Caco-2 (cell line): ENCODE measurements at places on chromosomes 11 and 22. TPM values are rescaled to one million over a fixed set of nuclear protein-coding genes. Genes with fewer than 3 reads are reported as not detected.
A peak's percentile ranks its signal among the peaks of the same experiment; 100 is the strongest.

Gene MMP8
- not detected in 2 replicates for total RNA-seq

Gene OR51E2
- total RNA-seq = not detected in 2 replicates

GRCh38 chr11:9905960-9906791, 242.3 kb downstream of the SWAP70 start:
- DNase-seq = peak; percentile 88

DNA sequence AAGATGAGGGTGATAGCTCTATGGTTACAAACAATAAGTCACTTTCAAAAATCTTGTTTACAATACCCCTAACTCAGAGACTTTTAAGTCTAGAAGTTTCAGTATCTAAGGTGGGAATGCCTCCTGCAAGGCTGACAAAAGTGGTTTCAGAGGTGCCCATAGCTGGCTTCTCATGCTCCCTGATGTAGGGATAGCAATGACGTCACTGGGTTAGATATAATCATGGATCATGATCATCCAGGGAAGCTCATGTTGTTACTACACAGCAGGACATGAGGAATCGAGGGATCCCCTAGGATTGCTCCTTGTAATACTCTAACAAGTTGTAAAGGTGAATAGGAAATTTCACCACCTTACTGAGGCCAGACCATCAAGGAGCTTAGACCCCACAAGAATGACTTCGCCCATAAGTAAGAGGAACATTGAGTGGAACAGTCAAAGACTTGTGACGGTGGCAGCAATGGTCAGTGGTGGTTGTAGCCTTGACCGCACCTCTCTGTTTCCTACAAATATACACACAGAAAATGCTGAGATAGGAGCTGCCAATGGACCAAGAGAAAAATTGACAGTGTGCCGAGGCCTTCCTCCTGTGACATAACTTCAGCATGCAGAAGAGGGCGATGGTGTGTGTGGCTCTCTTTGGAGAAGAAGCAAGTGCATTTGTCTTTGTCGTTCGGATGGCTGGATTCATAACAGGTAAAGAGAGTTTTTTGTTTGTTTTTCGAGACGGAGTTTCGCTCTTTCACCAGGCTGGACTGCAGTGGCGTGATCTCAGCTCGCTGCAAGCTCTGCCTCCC, 15.6 kb downstream of the APOL4 start:
- DNase-seq = no peak

Gene XNDC1N
- total RNA-seq = 25.5 and 32.1 TPM in 2 replicates

GRCh38 chr22:37525073-37525745, 6.0 kb upstream of the CARD10 start:
- DNase-seq = no peak

Gene NAT10
- total RNA-seq = 91.4 and 101 TPM in 2 replicates

DNA sequence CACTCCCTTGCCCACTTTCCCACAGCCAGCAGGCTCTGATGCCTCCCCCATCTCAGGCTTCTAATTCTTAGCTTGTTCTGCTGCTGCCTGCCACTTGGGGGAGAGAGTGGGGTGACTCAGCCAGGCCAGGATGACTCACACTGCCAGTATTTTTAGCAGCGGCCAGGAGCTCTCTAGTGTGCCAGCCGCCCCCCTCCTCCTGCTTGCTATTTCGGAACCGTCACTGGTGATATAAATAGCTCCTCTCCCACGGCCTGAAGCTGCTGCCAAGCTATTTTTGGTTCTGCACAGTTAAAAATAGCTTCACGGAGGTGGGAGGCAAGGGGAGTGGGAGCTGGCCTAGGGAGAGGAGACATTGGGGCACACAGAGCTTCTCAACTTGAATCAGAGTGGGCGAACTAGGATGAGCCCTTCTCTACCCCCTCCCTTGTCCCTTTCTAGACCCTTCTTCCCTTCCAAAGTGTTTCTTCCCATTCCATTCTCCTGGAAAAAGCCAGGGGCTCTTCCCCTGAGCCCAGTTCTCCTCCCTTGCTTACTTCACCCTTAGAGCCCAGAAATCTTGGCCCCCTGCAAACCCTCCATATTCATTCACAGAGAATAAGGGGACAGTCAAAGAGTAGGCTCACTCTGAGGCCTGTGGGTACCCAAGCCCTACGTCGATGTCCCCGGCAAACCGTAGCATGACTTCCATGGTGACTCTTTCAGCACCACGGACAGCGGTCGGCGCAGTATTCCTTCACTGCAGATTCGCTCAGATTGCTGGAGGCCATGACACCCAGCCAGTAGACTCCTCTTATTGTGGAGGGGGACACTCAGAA, 2.5 kb upstream of the NPAS4 start:
- DNase-seq = peak; percentile 89

DNA sequence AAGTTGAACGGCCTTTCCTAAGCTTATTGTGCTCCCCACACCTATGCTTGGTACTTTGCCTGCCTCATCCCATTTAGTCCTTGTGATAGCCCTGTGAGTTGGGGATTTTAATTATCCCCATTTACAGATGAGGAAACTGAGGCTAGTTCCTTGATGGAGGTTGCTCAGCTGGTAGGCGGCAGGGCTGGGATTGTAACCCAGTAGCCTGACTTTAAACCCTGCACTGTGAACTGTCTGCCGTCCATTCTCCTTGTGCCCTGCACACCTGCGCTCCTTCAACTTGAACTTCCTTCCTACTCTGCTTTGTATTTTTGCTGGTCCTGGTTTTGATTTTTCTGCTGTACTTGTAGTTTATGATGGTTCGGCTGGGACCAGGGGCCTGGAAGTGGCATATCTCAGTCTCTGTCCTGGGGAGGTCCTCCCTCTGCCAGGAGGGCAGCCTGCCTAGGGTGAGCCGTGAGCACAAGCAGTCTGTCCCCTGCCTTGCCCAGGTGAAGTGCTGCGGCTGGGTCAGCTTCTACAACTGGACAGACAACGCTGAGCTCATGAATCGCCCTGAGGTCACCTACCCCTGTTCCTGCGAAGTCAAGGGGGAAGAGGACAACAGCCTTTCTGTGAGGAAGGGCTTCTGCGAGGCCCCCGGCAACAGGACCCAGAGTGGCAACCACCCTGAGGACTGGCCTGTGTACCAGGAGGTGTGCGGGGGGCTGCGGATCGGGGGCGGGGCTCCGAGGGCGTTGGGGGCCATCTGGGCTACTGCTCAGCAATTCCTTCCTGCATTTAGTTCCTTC, 52.4 kb downstream of the CD82 start:
- peak; percentile 33 for DNase-seq

- DNase-seq = no peak
Measured at GRCh38 chr11:6565988-6566703, 37.3 kb downstream of the RRP8 start.

- no peak for DNase-seq
Measured at GRCh38 chr22:49297286-49297870, 530.3 kb downstream of the BRD1 start.

DNA sequence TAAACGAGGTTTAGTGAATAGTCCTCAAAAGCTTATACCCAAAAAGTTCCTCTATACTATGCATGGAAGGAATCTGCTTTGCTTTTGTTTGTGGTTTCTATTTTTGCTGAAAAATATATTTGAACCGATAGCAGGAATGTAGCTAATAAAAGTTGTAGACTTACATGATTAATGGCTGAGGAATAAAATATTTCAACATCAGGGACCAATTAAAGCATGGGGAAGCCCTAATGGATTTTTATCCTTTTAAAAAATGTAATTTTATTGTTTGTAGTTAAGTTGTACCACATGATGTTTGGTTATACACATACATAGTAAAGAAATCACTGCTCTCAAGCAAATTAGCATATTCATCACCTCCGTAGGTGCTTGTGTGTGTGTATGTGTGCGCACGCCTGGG, 295.3 kb upstream of the CNTN5 start:
- no peak for DNase-seq

GRCh38 chr11:60895687-60896086, 10.7 kb downstream of the PRPF19 start:
- no peak for DNase-seq

GRCh38 chr11:106959800-106960199, 58.5 kb downstream of the GUCY1A2 start:
- DNase-seq = no peak

Gene TSPAN32
- total RNA-seq = 0.97 and 1.2 TPM in 2 replicates

GRCh38 chr22:31279821-31280505, 12.3 kb downstream of the PIK3IP1 start:
- no peak for DNase-seq

DNA sequence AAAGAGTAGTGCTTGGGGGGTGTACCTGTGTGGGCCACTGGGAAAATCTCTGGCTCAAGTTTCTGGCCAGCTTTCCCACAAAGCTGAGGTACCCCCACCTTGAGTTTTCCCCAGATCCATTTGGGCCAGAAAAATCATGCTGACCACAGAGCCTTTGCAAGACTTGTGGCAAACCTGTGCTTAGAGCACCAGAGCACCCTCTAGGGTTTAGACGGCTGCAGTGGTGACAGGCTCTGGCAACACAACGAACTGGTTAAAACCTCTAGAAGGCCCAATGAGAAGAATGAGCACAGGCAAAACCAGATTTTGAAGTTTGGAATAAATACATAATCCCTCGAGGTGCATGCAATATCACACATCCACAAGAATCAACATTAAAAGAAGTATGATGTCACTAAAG, 290.7 kb upstream of the FOLH1 start:
- DNase-seq = no peak

- no peak for DNase-seq
Measured at GRCh38 chr11:130608287-130608686, 159.8 kb downstream of the ADAMTS15 start.

Gene SLC22A9
- total RNA-seq = 1.7 and 2.0 TPM in 2 replicates

GRCh38 chr22:20777420-20778177, 3.7 kb downstream of the SERPIND1 start:
- DNase-seq = peak; percentile 85

GRCh38 chr11:27357250-27357649, 5.8 kb downstream of the CCDC34 start:
- no peak for DNase-seq

GRCh38 chr11:122796128-122796717, 42.1 kb upstream of the CRTAM start:
- DNase-seq = peak; percentile 72

- DNase-seq = no peak
Measured at GRCh38 chr11:76802151-76802550, 19.0 kb downstream of the TSKU start.

Gene ANO3
- not detected in 2 replicates for total RNA-seq

DNA sequence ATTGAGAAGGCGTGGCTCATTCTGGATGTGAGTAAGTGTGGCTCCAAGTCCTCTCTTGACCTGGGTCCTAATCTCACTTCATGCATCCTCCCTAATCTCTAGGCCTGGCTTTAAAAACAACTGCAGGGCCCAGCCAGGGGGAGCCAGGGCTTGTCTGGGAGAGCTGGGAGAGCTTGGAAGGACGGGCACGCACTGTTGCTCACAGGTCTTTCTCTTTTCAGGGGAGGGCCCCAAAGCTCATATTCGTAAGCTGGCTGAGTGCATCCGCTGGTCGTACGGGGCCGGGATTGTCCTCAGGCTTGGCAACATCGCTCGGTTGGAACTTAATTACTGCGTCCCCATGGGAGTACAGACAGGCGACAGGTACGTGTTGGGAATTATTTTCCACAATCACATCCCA, 34.1 kb upstream of the PARVB start:
- no peak for DNase-seq

DNA sequence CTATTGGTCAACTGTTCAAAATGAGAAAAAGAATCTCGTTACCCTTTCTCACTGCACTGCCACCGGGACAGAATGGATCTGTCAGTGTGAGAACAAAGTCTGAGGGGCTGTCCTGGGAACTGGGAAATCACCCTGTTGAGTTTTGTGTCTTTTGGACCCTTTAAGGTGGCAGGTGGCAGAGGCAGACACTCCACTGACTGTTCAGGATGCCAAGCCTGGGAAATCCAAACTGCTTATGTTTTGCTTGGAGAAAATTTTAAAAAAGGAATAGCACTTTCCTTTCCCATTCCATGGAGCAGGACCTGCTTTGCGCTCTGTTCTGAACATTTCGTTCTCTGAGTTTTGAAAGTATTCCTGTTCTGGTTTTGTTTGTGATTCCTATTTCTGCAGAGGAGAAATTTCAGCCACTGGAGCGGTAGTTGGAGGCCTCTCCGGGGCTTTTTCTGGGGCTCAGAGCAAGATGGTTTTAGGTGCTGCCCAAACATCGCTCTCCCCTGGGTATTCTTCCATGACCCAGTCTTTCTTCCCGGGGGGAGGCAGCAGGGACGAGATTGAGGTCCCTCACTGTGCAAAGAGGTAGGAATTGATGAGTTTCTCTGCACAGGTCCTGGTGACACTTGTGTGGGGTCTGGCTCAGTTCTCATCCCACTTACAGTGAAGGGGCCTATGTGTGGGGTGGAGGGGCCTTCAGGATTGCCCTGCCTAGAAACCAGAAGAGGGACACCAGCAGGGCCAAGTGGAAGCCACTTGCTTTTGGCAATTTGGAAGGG, 138.5 kb upstream of the SYT13 start:
- no peak for DNase-seq

Gene BDNF
- 7.2 and 8.5 TPM in 2 replicates for total RNA-seq

- DNase-seq = no peak
Measured at GRCh38 chr11:94131718-94132115, 3.1 kb downstream of the PANX1 start.

GRCh38 chr11:47564933-47565339, 463 bp upstream of the PTPMT1 start:
- DNase-seq = no peak

Gene PTGDR2
- 0.09 and 0.19 TPM in 2 replicates for total RNA-seq

Gene SOX6
- total RNA-seq = 10.8 and 24.0 TPM in 2 replicates
